HS-5 (cell line): ENCODE measurements at places on chromosomes 12 and 14.

DNA sequence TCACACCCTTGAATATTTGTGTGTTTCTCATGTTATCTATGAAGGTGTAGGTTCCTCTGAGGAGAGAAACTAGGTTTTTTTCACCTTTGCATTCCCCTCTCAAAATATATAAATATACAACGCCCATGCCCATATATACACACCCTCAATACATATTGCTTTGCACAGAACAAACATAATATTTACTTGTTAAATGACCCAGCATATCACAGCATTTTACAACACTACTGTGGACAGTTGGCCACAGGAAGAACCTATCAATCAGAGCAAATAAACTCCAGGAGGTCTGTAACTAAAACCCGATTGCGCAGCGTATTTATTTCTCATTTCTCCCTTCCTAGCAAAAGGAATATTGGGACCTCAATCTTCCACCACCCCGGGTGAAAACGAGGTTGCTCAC lies 196.0 kb downstream of the SLC5A8 start:
- DNase-seq = no peak

DNA sequence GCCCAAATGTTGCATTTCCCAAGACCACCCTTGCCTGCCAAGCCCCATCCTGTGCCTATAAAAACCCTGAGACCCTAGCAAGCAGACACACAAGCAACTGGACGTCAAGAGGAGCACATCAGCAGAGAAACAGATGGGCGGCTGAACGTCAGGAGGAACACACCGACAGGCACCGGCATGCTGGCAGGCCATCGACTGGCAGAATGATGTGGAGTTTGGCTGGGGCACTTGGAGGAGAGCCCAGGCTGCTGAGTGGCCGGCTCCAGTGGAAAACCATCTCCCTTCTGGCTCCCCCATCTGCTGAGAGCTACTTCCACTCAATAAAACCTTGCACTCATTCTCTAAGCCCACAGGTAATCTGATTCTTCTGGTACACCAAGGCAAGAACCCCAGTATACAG lies 130.1 kb downstream of the SLC41A2 start:
- no peak for DNase-seq

- no peak for DNase-seq
Observed at GRCh38 chr12:25725931-25726330, 172.8 kb upstream of the LMNTD1 start.

GRCh38 chr12:55713721-55714120 lies 2.1 kb upstream of the BLOC1S1 start:
- peak; percentile 91 for DNase-seq

GRCh38 chr14:74620497-74620921 lies 8.5 kb upstream of the LTBP2 start:
- peak; percentile 91 for DNase-seq

DNA sequence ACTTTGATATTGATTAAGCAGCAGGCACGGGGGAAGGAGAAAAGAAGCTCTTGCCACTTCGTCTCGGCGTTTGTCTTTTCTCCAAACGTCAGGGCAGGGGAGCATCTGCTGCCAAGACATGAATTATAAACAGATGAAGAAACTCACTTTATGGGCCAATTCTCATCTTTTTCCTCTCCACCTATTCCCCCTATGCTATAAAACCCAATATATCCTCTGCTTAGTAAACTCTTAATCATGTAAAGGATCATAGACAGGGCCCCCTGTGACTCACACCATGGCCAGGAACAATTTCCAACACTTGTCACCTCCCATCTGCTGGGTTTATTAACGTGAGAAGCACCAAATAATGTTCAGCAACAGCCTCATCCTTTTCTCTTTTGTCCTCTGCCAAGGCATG lies 1092.1 kb upstream of the TMEM132C start:
- DNase-seq = no peak

DNA sequence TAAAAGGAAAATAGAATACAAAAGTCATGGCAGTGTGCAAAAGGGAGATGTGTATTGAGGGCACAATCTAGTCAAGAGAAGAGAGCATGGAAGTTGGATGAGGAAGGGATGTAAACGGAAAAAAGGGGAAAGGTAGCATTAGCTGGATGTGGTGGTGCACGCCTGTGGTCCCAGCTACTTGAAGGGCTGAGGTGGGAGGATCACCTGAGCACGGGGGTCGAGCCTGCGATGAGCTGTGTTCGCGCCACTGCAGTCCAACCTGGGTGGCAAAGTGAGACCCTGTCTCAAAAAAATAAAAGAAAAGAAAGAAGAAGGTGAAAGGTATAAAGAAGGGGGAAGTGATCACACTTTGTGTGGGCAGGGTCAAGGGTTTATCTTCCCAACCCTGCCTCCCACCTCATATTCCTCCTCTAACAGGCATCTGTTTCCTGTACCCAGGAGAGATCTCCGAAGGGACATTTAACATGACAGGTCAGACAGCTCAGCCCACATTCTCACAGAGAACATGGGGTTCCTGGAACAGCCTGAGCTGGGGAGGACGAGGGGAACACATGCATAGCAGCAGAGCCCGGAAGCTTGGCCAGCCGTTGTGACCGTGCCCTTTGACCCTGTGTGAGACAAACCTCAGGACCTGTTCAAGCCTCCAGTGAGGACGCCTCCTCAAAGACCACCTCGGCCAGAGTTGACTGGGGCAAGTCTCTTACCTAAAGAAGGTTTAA lies 8.9 kb downstream of the RNASE11 start:
- no peak for DNase-seq

DNA sequence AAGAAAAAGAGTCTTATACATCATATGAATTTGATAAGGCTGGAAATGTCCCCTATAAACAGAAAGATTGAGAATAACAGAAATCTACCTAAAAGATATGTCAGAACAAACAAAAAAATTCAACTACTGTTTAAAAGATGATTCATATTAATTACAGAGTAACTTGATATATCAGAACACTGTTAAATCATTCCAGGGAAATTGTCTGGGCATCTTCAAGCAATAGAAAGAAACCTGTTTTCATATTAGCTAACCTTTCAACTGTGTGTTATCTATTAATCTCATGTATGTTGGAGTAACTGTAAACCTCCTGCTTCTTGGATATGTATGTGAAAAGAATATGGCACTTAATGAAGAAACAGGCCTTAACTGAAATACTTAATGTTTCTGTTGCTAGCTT lies 96.7 kb downstream of the NUBPL start:
- DNase-seq = no peak

DNA sequence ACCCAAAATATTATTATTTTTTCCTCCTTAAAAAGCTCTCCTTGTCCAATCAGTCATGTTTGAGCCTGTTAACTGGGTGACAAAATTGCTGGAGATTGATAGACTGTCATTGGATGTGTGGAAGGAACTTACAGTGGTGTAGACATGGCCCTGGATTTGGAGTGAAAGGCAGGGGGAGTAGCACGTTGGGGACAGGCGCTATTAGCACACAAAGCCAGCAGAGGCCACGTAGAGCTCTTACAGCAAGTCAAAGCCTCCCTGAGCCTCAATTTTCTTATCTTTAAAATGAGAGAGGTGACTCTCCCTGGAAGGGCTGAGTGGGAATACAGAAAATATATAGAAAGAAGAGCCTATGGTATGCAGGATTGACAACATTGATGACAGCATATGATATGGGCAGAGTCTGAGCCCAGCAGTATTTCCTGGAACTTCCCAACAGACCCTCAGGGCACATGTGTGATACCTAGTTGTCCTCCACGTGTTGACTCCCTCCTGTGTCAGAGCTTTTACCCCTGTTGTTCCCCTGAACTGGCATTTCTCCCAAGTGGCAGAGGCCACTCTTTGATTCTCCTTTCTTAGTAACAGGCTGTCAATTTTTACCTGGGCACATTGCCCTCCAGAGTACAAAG lies 504.9 kb downstream of the VRK1 start:
- DNase-seq = no peak

DNA sequence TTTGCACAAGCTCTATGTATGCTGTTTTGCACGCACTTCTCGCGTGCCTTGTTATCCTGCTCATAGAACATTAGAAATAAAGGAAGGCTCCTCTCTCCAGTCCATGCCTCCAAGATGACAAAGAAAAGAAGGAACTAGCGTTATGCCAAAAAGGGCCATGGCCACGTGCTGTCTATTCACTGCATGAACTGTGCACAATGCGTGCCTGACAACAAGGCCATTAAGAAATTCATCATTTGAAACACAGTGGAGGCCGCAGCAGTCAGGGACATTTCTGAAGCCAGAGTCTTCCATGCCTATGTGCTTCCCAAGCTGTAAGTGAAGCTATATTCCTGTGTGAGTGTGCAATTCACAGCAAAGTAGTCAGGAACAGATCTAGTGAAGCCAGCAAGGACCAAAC lies 22.2 kb upstream of the PRMT8 start:
- no peak for DNase-seq

DNA sequence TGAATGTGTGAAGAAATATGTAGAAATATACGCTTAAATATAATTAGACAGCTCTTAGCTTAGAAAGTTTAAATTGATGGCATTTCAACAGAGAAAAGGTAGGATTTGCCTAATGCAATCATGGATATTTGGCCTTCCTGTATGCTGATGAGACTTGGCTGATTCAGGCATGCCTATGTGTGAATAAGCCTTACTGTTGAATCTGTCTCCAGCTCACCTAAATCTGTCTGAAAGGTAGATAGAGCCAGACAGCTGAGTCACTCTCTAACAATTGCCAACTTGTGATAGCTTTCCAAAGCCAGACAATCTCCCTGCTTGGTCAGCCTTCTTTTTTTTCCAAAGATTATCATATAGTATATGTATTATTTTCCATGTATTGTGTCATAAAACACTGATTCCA lies 92.8 kb upstream of the FLRT2 start:
- DNase-seq = peak; percentile 44

DNA sequence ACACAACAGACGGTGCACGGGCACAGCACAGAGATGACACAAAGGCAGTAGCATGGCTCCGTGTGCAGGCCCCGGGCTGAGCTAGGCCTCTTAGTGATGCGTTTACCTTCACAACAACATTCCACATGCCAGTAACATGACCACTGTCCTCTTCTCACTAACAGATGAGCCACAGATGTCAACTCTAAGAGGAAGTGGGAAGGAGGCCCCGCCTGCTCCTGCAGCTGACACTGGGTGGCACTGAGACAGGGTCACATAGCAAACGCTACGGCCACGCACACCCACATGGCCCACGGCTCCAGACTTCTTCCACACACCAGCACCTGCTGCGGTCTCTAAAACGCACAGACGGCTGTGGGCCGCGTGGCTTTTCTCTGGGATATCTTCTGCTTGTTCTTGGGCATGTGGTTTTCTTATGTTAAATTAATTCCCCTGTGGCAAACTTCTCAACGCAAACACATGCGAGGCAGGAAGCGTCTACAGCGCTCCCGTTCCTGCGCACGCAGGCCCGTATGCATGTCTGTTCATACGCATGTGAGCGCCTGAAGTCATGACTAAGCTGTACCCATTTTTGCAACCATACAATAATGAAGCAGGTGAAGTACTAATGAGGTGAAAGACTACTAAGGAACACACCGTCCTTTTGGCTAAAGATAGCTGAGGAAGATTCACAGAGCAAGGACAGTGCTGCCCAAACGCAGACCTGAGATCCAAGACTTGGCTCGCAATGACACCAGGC lies 26.8 kb downstream of the AMN start:
- peak; percentile 5 for DNase-seq
